ENCODE measurements at places on chromosomes 2 and 18. TPM values are rescaled to one million over a fixed set of nuclear protein-coding genes. Genes with fewer than 3 reads are reported as not detected.

The KCNF1 gene
- polyA plus RNA-seq, result 4.3 TPM

The VIL1 gene
- 0.08 TPM for polyA plus RNA-seq

The TEKT4 gene
- not detected for polyA plus RNA-seq

DNA sequence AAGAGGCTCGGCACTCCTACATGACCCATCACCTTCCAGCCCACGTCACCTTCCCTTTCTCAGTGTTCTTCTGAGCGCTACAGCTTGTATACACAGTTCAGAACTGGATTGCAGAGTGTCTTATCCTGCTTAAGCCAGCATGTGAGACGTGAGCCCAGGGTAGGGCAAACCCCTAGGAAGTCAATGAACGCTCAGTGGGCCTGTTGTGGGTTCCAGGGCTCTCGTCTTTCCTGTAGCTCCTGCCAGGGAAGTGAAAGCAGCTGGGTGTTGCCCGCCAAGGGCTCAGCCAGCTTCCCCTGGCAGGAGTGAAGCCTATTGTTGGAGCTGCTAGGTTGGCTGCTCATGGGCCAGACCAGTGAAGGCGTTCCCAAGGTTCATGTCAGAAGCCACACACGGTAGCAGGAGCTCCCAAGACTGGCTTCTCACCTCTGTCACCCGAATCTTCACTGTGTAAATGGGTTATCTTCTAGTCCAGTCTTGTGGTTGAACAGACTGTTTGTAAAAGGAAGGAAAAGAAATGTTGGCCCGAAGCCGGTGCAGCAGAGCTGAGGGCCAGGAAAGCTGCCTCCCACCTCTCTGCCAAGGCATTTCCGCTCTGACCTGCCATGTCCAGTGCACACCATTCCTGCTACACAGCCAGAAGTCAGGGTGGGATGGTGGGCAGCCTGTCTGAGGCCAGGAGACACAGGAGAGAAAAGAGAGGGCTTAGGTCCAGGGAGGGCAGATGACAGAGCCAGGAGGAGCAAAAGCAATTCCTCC is 69.6 kb upstream of the RMDN2 start:
- DNase-seq, result no peak

Data from muscle of arm (tissue), 14 donors.